SJCRH30 (cell line): ENCODE measurements at places on chromosomes 1 and 21. TPM values are rescaled to one million over a fixed set of nuclear protein-coding genes. Genes with fewer than 3 reads are reported as not detected.

DNA sequence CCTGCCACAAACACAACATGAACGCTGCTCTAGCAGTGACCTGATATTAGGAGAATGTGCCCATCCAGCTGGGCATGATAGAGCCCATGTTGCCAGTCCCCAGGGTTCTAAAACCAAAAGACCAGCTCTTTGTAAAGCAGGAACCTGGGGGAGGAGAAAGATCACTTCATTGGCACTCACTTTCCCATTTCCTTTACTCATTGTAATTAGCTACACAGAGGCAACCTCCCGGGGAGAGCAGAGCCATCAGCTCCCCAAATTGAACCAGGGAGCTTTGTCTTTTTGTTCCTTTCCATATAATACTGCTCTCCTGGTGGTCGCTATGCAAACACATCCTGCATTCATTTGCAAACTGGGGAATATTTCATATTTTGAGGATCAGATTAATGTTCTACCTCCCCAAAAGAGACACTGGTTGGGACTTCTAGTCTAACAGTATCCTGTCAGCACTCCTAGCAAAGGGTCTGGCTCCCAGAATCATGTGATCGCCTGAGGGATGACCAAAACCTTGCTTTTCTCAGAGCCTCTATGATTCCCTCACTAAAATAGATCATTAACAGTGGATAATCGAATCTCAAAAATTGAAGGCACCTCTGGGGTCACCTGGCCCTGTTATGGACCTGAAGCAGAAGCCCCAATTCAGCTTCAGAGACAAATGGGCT is 76.7 kb upstream of the CD1D start:
- no peak for DNase-seq

DNA sequence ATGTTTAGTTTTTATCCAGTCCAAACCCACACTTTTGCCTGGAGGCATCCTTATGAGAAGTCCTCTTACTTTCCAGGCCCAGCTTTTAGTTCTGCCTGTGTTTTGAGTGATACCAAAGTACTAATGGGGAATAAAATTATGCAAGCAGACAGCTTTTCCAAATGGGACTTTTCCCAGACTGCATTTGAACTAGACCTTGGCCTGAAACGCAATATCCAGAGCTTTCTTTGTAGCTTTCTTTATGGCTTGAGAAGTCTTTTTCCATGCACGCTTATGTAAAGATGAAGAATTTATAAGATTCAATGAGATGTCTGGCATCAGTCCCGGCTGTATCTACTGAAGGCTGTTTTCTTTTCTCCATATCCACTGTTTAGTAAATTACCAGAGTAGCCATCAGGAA is 236.6 kb upstream of the RAB4A start:
- no peak for DNase-seq

GRCh38 chr1:69256036-69256435 is 311.7 kb upstream of the LRRC7 start:
- no peak for DNase-seq

- no peak for DNase-seq
Measured at GRCh38 chr1:109368464-109368863, 29.3 kb downstream of the SORT1 start.

Gene RBP7
- total RNA-seq = not detected in 2 replicates
